ENCODE measurements at places on chromosomes 2 and 18. TPM values are rescaled to one million over a fixed set of nuclear protein-coding genes. Genes with fewer than 3 reads are reported as not detected.
A peak's percentile ranks its signal among the peaks of the same experiment; 100 is the strongest.

Gene FIGN
- total RNA-seq, result 1.5 TPM

Gene SERPINB10
- not detected for total RNA-seq

Gene MYOM1
- total RNA-seq, result 0.07 TPM

Gene SNORC
- total RNA-seq, result 14.3 TPM

Gene GPAT2
- total RNA-seq, result not detected

Gene ACOXL
- 15.5 TPM for total RNA-seq

DNA sequence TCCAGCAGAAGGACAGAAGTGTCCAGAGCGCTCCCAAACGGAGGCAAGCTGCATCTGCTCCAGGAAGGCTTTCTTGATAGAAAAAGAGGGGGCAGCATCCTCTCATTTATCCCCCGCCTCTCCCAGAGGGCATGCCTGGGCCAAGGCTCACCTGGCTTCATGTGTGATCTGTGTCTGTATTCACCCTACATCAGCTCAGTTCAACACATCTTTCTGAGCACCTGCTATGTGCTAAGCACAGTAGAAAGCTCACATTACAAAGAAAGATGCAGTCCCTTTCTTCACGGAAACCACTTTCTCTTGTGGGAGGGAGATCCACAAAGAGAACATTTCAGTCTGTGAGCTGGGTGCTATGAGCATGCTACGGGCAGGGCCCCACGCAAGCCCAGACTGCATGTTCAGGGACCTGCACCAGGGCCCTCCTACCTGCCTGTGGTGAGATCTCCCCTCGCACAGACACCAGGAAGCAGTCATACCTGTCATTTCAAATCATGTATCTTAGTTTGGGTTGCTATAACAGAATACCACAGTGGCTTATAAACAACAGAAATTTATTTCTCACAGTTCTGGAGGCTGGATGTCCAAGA is 90.7 kb downstream of the PDCL3 start:
- DNase-seq, result no peak

DNA sequence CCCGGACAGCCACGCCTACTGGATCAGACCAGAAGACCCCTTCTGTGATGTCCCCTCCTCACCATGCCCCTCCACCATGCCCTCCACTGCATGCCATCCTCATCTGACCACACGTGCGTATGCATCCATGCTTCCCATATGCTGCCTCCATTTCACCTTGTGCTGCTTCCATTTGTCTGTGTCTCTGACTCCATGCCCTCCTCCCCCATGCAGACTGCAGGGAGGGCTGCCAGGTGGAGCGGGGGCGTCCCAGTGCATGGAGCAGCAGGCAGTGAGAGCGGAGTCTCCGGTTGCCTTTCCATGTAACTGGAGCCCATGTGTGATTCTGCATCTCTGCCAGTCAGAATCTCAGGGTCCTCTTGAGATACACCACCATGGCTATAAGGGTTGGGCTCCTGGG is 52.6 kb downstream of the COA5 start:
- DNase-seq, result no peak

DNA sequence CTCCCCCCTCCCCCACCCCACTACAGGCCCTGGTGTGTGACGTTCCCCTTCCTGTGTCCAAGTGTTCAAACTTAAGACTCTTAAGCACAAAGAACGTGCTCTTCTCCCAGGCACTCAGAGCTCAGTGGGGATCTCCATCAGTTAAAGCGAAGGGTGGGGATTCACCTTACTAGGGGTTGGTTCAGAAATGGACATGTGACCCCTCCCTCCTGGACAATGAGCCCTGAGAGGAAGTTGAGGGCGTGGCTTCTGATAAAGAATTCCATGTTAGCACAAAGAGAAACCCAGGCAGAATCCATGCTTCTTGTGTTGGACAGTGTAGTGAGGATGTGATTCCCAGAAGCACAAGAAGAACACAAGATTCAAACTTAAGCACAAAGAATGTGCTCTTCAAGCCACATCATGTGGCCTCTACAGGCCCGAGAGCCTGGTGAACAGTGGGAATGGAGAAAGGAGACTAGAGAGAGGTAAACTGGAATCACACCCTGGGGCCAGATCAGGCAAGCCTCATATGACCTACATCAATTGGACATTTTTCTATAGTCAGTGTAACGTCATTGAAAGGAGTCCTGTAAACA is 78.1 kb upstream of the TTC39C start:
- no peak for DNase-seq

GRCh38 chr2:135257383-135258090 is 205.4 kb downstream of the RAB3GAP1 start:
- DNase-seq, result peak; percentile 75

- DNase-seq, result peak; percentile 17
Observed at GRCh38 chr2:147845411-147845971, 662 bp downstream of the ACVR2A start.

GRCh38 chr2:36965206-36965605 is 1.1 kb downstream of the STRN start:
- DNase-seq, result no peak

DNA sequence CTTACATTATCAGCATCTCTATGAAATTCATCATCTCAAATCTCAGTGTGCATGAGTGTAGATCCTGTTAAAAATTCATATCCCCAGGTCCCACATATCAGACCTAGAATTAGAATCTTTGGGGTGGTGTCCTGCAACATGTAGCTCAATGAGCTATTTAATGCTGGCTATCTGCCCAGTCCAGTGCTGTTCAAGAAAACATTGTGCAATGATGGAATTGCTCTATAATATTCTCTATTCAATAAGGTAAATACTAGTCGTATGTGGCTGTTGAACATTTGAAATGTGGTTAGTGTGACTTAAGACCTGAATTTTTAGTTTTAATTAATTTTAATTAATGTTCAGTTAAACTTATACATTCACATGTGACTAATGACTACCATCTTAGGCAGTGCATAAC is 127.4 kb downstream of the NOL4 start:
- no peak for DNase-seq

- DNase-seq, result peak; percentile 36
Observed at GRCh38 chr2:126513033-126513432, 142.9 kb upstream of the GYPC start.

DNA sequence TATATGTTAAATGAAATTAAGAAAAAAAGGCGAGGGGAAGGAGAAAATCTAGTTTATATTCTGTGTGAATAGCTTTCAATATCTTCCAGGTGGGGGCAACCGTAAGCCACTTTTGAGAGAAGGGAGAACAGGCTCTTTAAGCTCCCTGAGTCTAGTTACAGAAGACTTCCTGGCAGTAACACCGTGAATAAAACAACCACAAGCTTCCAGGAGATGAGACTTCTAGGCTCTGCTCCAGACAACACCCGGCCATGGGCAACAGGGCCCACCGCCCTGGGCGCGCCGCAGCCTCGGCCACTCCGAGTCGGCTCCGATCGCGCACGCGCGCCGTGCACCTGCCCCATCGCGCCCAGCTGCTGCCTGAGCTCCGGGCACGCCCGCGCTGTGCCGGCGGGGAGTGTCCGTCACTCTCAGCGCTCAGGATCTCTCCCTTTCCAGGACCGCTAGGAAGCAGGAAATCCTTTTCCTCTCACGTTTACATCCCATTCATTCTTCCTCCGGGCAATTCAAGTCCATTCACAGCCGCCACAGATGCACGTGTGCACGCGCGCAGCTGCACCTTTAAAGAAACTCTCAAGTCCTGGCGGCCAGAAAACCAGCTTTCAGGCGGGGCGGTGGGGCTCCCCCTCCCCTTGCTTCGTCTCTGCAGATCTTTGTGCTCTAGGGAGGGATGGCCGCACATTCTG is 19.4 kb upstream of the PAX3 start:
- peak; percentile 67 for DNase-seq

Data from PC-3 (cell line).